Ovary (tissue), 10 donors: ENCODE measurements at places on chromosomes 6 and 20. TPM values are rescaled to one million over a fixed set of nuclear protein-coding genes. Genes with fewer than 3 reads are reported as not detected.

GRCh38 chr6:89786970-89787369 is 32.6 kb downstream of the MDN1 start:
- DNase-seq, result no peak

GRCh38 chr20:64144144-64144912 is 19.9 kb upstream of the MYT1 start:
- DNase-seq, result no peak

GRCh38 chr6:76351275-76351674 is 278.8 kb upstream of the IMPG1 start:
- DNase-seq, result no peak

DNA sequence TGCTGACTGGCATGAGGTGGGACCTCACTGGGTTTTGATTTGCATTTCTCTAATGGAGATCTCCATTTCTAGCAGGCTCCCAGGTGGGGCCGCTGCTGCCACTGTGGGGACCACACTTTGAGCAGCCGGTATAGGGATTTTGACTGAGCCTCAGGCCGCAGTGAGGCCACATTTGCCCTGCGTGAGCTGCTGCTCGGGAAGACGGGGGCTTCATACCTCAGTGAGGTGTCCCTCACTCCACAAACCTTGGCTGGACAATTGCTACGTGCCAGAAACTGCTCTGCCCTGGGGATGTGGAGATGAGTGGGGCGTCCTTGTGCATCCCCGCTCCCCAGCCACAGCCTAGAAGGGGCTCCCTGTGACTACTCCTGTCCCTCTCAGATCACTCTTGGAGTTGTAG is 134.3 kb downstream of the ANKRD60 start:
- DNase-seq, result no peak

DNA sequence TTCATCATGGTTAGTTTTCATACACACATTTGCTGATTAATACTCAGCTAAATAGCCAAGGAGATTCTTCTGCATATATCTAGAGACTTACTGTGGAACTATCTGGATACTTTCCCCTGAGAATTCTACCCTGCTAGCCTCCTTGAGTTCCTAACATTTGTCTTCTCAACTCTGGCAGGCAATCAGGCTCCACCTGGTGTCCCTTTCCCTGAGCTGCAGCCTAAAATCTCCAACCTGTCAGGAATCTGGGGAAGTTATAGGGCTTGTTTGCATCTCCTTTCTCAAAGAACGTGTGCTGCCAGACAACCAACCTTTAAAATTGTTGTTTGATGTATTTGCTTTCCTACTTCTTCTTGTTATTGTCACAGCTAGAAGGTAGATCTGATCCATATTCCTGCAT is 73.4 kb downstream of the FUT9 start:
- no peak for DNase-seq

GRCh38 chr6:89161326-89162046 is 15.6 kb downstream of the PM20D2 start:
- no peak for DNase-seq

DNA sequence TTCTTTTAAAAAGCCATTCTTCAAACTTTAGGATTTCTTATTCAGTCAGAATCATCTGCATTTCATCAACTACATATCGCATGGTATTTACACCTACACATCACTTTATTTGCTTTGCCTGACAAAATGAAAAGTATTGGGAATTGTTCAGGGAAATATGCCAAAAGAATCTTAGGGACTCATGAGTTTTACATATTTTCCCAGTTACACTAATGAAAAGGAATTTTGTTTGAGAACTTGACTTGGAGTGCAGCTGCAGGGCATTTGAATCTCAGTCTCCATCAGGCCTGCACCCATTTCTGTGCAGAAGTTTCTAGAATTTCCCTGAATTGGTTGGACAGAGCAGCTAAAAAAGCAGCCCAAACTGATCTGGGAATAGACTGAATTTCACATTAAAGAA is 65.3 kb downstream of the MTHFD1L start:
- DNase-seq, result no peak

GRCh38 chr6:130574146-130574545 is 208.3 kb downstream of the TMEM200A start:
- DNase-seq, result no peak

GRCh38 chr6:5498579-5498899 is 237.2 kb downstream of the FARS2 start:
- DNase-seq, result no peak

DNA sequence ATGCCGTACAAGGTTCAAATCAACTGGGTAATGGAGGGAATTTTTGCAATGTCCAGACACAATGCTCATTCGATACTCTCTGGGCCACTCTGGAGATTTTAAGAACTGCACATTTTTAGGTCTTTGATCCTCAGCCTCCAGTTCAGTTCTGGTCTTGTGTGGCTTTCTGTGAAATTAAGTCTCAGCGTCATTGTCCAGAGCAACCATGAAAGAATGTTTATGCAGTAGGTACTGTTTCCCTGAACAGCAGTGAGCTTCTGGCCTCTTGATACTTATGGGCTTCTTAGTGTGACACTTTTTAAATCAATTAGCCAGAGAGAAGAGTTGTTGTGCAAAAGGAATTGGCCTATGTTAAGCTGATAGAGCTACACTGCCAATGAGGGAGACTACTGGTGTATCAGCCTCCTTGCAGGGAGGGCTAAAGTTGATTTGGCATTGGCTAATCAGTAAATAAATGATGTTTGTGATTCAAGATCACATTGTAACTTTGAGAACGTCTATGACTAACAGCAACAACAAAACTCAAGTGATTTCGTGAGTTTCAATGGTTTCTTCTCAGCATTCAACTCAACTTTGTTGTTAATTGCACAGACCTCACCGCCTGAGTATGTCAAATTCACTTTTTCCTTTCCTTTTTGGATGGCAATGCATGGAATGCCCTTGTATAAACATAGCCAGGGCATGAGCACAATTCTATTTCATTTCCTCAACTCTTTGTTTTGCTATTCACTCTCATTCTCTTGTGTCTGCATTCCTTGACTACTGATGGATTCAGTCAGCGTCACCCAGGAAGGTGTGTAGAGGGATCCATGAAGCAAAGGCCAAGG is 85.1 kb downstream of the GJA1 start:
- no peak for DNase-seq

GRCh38 chr6:71056656-71057055 is 99.8 kb upstream of the B3GAT2 start:
- no peak for DNase-seq

DNA sequence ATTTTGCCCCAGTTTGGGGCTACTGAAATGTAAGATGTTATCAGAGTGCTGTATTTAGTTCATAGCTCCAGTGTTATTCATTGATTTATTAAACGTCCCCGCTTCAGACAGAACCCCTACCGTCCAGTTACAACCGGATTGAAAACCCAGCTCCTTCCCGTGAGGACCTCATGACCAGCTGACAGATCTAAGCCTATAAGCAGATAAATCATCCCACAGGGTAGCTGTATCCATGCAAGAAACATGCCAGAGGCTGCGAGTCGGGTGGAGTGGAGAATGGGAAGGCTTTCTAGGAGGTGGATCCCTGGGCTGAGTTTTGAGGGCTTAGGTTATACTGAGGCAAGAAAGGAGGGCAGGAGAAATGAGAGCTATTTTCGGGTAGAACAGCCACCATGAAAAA is 260.0 kb downstream of the ARID1B start:
- no peak for DNase-seq

DNA sequence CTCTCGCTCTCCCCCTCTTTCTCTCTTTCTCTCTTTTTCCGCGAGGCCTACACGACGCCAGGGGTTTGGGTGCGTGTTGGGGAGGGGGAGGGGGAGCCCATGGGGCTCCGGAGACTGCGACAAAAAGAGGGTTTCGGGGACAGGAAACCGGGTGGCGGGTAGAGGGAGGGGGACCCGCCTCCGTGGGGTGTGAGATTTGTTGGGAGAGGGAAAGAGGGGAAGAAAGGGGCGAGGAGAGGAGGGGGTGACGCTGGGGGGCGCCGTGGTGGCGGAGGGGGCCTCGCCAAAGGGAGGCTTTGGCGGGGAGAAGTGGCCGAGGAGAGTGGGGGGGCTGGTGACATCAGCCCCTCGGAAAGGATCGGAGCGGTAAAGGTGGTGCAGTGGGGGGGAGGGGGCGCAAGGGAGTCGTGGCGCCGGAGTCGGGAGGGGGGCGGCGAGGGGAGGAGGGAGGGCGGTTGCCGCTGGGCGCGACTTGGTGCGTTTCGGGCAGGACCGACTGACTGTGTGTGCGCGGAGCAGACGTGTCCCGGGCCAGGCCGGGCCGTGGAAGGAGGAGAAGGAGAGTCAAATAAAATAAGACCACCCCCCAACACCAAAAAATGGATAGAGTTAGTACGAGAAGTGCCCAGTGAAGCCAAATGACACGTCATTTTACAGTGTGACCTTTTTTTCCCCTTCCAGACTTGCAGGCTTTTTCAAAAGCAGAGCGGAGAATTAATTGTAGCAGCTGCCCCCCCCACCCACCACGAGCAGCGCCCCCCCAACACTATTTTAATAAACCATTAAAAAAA is 39.8 kb downstream of the GNAS start:
- DNase-seq, result peak; percentile 80

- no peak for DNase-seq
These were observed 221.7 kb upstream of the TAB2 start for GRCh38 chr6:149095842-149096241.

- no peak for DNase-seq
These were observed 208.3 kb downstream of the PTPRK start for GRCh38 chr6:128311944-128312570.

GRCh38 chr20:38129893-38130609 is 35.0 kb downstream of the TGM2 start:
- no peak for DNase-seq

GRCh38 chr20:16124911-16125776 is 448.1 kb downstream of the KIF16B start:
- no peak for DNase-seq

GRCh38 chr6:25138934-25139415 is 140.2 kb upstream of the CARMIL1 start:
- DNase-seq, result no peak

GRCh38 chr6:17665132-17665531 is 41.6 kb downstream of the NUP153 start:
- no peak for DNase-seq

DNA sequence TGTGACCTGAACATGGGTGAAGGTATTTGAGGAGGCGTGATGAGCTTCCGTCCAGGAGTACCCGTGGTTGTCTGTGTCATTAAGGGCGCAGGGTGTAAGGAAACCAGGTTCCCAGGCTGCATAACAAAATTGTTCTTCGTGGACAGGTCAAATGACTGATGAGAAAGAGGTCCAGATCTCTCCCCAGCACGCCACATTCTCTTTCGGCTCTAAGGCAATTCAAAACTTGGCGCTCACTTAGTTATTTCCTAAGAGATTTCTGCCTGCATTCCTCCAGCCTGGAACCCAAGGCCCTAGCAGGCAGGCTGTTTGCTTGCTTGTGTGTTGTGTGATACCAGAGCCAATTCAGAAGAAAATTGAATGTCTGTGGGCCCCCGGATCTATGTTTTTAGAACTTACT is 139.9 kb downstream of the AGPAT4 start:
- no peak for DNase-seq

- DNase-seq, result no peak
These were observed 79.0 kb downstream of the DNAAF9 start for GRCh38 chr20:3328501-3328900.

DNA sequence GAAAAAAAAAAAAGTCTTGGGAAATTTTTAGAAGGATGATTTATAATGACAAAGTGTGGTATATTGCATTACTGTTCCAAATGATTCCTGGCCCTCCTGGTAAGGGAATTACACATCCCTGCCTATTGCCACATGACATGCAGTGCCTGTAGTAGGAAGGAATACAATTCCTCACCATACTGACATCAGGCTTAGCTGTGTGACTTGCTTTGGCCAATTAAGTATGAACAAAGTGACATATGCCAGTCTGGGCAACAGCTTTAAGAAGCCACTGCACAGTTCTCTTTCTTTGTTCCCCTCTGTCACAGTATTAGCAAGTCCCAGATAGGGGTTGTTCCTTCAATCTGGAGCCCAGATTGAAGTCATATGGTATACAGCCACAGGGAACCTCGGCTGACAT is 100.5 kb downstream of the KIF13A start:
- DNase-seq, result no peak

- DNase-seq, result no peak
These were observed 1413.9 kb upstream of the ADGRB3 start for GRCh38 chr6:67221226-67221625.

- DNase-seq, result no peak
These were observed 171.5 kb downstream of the QKI start for GRCh38 chr6:163585932-163586437.

- DNase-seq, result peak; percentile 57
These were observed 1.9 kb downstream of the JARID2 start for GRCh38 chr6:15247500-15248450.

GRCh38 chr20:50737352-50737751 is 6.0 kb downstream of the PARD6B start:
- no peak for DNase-seq

DNA sequence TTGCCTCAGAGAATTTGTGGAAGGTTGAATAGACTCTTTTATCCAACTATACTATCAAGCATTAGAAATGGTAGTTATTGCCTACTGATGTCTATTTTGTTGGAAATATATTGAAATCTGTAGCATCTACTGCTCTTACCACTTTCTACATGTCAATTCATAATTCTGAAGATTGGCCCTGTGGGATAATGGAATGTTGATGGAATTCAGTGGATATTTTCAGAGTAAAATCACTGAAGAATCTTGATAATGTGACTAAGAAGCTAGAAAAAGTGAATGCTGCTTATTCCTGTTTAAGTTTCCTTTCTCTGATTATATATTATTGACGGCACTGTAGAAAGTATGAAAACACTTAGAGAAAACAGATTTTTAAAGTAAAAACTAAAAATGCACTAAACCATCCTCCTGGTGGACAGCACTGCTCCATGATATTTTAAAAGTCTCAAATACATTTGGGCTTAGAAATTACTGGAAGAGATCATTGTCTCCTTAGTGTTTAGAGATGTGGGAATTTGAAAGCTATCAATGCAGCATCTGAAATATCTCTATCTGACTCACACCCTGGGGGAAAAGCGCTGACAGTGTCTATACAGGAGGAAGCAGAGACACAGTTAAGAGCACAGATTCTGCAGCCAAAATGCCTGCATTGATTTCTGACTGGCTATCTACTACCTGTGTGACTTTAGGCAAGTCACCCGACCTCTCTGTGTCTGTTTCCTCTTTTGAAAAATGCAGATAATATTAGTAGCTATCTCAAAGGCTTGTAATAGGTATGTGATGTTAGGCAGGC is 37.9 kb upstream of the RCAN2 start:
- DNase-seq, result no peak

GRCh38 chr20:24597051-24597450 is 127.6 kb downstream of the SYNDIG1 start:
- no peak for DNase-seq

Gene ZNF311
- 1.4 TPM for polyA plus RNA-seq

Gene PPP1R14C
- polyA plus RNA-seq, result 0.30 TPM

Gene EDN1
- polyA plus RNA-seq, result 2.0 TPM

Gene TMEM244
- not detected for polyA plus RNA-seq

Gene NKAIN4
- polyA plus RNA-seq, result not detected

Gene CLDN20
- polyA plus RNA-seq, result not detected

Gene OPRM1
- not detected for polyA plus RNA-seq

Gene BNIP5
- polyA plus RNA-seq, result 0.01 TPM

Gene BPIFB4
- polyA plus RNA-seq, result not detected

Gene GJA10
- polyA plus RNA-seq, result not detected

Gene TTK
- 0.87 TPM for polyA plus RNA-seq

Gene TUBE1
- 25.0 TPM for polyA plus RNA-seq

Gene HSPA12B
- 14.3 TPM for polyA plus RNA-seq

Gene RIPPLY2
- polyA plus RNA-seq, result 0.40 TPM

Gene ARMC12
- 0.97 TPM for polyA plus RNA-seq

Gene OSBPL2
- polyA plus RNA-seq, result 30.1 TPM

Gene BCLAF1
- polyA plus RNA-seq, result 113 TPM

Gene FAM83D
- polyA plus RNA-seq, result 0.52 TPM

Gene SRSF12
- polyA plus RNA-seq, result 1.1 TPM
